ENCODE measurements at places on chromosomes 5 and 9.

- DNase-seq, result no peak
Measured at GRCh38 chr5:159061834-159062474, 37.8 kb downstream of the EBF1 start.

GRCh38 chr5:53262348-53262970 lies 152.9 kb upstream of the MOCS2 start:
- DNase-seq, result no peak

DNA sequence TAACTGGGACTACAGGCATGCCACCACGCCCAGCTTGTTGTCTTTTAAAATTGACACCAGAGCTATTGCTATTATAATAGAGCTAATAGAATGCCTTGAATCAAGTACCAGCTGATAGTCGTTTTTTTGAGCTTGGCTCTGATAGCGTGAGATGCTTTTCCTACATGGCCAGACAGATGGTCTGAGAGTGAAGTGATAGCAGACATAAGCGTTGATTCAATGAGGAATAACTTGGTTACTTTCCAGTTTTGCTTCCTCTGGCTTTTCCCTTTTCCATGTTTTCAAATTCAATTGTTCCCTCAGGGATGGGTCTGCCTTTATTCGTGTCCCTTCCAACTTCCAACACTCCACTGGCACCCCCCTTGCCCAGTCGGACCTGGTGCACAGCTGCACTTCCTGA lies 15.4 kb downstream of the AGXT2 start:
- no peak for DNase-seq

DNA sequence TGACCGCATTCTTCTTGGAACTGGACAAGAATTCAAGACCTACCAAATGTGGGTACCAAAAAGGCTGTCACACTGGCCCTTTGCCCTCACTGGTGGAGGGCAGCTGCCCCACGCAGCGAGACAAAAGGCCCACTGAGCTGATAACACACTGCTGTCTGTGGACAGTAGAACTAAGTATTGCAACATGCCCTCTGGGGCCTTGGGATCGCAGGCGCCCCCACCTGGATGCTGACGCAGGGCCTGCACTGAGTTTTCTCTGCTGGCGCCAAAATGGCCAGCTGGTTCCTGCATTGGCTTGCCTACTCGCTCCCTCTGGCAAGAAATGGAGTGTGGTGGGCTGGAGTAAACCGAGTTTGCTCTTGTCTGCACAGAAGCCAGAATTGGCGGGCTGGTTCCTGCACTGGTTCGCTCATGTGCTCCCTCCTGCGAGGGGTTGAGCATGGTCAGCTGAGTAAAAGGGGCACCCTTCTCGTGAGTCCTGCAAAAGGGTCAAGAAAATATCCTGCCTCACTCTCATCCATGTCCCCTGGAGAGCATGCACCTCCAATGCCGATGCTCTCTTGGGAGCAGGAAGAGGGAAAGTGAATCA lies 55.7 kb downstream of the NXNL2 start:
- no peak for DNase-seq

DNA sequence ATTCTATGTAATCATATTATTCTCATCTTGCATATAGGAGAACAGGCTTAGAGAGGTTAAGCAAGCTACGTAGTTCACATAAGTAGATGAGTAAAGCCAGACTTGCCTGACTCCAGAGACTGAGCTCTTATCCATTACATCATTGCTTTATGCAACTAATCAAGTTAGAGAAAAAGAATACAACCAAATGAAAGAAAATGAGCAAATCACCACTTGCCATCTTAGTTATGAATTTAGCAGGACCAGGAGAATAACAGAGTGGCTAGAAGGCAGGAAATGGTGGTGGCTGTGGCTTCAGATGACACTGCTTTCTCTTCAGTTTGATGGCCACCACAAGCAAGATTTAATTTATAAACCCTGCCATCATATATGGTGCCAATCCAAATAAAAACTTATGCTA lies 26.6 kb downstream of the POC5 start:
- no peak for DNase-seq

DNA sequence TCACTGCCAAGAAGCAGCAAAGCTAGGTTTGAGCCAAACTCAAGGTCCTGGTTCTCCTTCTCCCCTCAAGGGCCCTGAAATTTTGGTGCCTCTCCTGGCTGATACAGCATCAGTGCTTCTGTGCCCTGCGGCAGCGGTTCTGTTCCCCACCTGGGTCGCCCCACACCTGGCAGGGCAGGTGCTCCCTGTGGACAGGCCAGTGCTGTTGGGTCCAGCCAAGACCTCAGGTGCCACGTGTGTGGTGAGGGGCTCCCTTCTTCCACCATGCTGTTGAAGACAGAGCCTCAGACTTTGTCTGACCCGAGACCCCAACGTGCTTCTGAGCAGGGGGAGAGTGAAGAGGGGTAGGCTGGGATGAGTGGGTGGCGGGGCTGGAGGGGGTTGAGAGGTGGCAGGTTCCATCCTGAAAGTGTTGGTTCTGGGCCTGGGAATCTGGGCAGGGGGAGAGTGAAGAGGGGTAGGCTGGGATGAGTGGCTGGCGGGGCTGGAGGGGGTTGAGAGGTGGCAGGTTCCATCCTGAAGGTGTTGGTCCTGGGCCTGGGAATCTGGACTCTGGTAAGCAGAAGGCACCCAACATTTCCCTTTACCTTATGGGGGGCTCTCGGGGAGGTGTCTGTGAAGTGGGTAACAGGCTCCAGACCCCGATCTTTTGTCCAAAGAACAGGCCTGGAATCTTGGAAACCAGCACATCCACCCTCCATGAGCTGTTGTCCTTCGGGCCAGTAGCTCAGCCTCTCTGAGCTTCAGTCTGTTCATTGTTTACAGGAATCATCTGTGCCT lies 2.3 kb downstream of the PLEKHG4B start:
- no peak for DNase-seq

- DNase-seq, result no peak
Measured at GRCh38 chr9:35341585-35341984, 148.3 kb upstream of the RUSC2 start.

- no peak for DNase-seq
Measured at GRCh38 chr5:169745441-169746146, 108.5 kb downstream of the DOCK2 start.

DNA sequence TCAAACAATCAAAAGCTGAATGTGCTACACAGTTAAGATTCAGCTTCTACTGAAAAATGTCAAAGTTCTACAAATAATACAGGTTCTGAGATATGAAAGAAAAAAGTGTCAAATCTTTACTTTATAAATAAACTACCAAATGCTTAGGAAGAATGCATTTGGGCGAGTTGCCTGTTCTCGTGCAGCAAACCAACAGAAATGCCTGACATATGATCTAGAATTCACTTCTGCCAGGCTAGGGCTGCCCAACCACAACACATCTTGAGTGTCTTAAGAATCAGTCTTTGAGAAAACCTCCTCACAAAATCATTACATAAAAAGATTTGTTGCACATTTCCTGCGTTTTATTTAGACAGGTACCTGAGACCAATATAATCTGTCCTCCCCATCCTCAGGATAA lies 42.2 kb downstream of the ANKH start:
- DNase-seq, result no peak

- no peak for DNase-seq
Measured at GRCh38 chr5:181024245-181025064, 15.6 kb upstream of the BTNL9 start.

- no peak for DNase-seq
Measured at GRCh38 chr5:55492449-55492848, 42.3 kb downstream of the PLPP1 start.

GRCh38 chr5:93611976-93612854 lies 29.2 kb downstream of the NR2F1 start:
- DNase-seq, result no peak

- no peak for DNase-seq
Measured at GRCh38 chr5:173299820-173300219, 28.4 kb downstream of the STC2 start.

DNA sequence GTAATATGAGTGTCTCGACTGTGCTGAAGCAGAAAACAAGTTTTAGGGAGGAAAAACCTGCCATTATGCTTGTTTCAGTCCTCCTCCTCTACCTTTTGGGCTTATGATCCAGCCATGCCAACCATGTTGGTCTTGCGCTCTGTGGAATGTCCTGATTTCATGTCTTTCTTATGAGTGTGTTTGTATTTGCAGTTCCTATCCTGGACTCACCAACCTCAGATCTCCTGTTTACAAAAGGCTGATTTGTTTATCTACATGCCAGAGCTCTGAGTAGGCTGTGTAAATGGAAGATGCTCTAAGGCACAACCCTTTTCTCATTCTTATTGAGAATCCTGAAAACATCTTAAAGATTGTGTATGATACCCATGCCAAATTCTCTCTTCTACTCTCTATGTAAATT lies 138.6 kb downstream of the ARHGEF28 start:
- DNase-seq, result no peak

DNA sequence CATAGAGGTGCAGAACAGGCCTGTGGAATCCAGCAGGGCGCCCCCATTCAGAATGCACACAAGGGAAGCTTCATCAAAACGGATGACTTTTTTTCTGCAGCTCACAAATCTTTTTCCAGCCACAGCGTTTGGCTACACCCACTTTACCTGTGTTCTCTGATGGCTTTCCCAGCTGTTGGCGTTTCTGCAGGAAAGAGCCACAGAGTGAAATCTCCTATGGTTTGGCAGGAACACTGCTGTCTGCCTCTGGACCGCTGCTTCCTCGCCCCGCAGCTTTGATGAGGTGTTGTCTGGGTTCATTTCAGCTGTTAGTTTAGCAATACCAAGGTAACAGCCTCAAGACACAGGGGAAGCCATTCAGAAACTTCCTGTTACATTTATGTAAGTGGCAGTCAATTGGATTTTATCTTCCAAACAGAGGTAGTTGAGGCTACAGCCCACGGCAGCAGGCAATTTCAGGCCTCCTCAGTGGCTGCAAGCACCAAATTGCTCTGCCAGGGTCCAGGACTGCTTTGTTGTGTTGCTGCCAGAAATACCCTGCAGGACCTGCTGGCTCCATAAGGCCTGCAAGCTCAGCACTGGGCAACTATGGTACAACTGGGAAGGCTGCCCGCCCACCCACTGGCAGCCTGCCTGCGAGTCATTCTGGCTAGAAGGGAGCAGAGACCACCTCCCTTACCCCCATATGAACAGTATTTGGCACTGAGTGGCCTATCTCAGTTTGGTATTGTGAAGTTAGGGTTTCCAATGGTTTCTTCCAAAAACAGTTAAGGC lies 96.7 kb downstream of the MVB12B start:
- no peak for DNase-seq

- DNase-seq, result no peak
Measured at GRCh38 chr9:504921-505740, 290.5 kb downstream of the DOCK8 start.

DNA sequence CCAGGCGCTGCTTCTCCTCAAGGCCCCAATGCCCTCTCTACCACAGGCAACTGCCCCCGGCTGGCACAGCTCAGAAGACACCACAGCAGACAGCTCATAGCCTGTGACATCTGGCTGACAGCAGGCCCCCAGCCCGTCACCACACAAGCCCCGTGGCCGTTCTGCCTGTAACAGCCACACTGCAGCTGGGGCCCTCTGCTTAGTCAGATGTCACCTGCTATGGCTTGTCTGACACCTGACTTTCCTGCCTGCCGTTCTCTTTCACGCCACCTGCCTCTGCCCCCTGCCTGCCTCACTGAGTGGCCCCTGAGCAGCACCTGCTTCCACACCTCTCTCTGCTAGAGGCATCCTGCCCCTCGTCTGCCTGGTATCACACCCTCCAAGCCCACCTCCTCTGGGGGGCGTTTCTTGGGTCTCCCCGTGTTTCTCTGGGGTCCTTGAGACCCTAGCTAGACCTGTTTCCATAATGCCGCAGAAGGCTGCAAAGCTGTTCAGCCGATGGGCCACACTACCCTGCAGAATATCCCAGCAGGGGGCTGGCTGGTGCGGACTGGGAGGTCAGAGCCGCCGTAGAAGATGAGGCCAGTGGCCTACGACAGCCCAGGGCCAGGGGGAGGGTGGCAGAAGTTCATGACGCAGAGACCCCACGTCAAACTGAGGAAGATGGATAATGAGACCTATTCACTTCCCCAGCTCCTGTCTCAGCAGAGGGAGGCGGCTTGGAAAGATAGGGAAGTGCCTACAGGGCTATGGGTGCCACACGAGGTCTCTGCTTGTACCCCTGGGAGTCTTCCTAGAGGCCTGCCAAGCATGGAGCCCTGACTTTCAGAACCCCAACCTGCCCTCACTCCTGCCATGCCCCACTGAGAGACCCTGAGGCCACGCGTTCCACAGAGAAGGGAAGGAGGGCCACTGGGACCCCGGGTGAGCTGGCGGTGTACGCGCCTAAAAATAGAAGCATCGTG lies 95.1 kb downstream of the ZNF354C start:
- DNase-seq, result no peak

DNA sequence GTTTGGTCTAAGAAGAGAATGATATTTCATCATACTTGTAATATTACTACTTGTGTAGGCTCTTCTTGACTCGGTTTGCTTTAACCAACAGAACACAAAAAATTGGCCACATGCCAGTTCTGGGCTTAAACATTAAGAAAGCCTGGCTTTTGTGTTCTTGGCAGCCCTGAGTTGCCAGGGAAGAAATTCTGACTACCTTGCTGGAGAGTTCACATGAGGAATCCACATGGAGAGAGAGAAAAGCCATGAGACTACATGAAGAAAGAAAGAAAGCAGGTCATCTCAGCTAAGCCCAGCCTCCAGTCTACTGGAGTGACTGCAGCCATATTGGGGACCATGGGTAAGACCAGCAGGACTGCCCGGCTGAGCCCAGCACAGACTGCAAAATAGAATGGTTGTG lies 524.8 kb downstream of the RAB3C start:
- DNase-seq, result no peak
